ENCODE measurements at places on chromosomes 11 and 22.
A peak's percentile ranks its signal among the peaks of the same experiment; 100 is the strongest.

- DNase-seq: no peak
These were observed 7.9 kb upstream of the ALKBH8 start for GRCh38 chr11:107573438-107573837.

- DNase-seq: no peak
These were observed 15.9 kb downstream of the OR51B4 start for GRCh38 chr11:5285703-5286340.

DNA sequence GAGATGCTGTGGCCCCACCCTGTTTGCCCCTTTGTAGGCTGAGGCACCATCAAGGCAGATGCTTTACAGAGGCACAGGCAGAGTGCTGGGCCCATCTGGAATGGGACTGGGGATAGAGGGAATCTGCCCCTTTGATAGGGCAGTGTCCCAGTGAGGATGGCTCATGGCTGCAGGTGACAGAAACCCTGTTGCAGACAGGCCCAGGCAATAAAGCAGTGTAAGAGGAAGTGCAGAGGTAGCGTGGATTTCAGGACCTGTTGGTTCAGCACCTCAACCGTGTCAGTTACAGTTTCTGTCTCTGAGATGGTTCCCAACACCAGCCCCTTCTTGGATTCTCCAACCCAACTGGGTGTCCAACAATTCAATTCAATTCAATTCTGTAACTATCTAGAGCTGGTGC lies 25.1 kb downstream of the PRDM11 start:
- DNase-seq: no peak

- DNase-seq: no peak
These were observed at the start of gene OR6A2 for GRCh38 chr11:6799402-6799801. Gene OR6A2, minus strand, starts transcription at chr11:6799689. Its CDS starts 3,981 bp downstream, at chr11:6795708.

DNA sequence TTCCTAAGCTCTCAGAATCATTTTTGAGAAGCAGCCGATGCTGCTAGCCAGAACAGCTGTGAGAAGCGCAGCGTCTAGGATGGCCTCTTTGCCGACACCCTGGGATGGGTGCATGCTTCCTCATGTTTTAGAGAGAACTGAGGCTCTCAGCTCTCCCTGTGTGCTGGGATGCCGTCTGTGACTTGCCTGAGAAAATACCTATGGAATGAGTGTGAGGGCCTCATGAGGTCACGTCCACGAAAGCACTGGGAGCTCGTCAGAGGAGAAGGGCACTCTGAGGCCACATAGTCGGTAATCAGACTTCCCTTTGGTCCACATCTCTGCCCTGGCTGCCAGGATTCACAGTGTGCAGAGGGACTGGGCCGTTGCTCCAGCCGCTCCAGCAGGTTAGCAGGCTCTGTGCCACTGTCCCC lies 54.7 kb downstream of the MICAL3 start:
- no peak for DNase-seq

DNA sequence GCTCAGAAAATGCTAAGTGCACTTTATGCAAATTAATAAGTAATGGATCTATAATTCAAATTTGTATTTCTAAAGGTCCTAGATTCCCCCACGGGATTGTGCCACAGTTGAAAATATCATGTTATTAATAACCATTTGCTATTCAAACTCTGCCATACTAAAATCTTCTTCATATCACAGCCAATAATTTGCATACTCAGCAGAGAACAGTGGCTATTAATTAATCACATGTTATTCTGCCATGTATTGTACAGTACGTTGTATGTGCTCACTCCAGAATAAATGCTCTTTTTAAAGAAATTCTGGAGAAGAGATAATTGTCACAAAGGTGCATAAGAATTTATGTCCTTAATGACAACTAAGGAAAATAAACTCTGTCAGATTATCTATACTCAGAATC lies 184.9 kb upstream of the LUZP2 start:
- no peak for DNase-seq

- DNase-seq: no peak
These were observed 13.8 kb upstream of the TEF start for GRCh38 chr22:41367680-41368542.

GRCh38 chr22:23068096-23068831 lies 2.1 kb upstream of the GNAZ start:
- no peak for DNase-seq

GRCh38 chr11:45252134-45252856 lies 33.8 kb downstream of the SYT13 start:
- DNase-seq: peak; percentile 86

- peak; percentile 31 for DNase-seq
These were observed 121.3 kb downstream of the APOL5 start for GRCh38 chr22:35838855-35839576.

- no peak for DNase-seq
These were observed 68.2 kb upstream of the ANO3 start for GRCh38 chr11:26263769-26264168.

- peak; percentile 77 for DNase-seq
These were observed at the start of gene CDC42EP1 for GRCh38 chr22:37559901-37560607. Gene CDC42EP1, plus strand, starts transcription at chr22:37560480. Its CDS starts 5,870 bp downstream, at chr22:37566350.

- no peak for DNase-seq
These were observed 50.2 kb downstream of the GRM5 start for GRCh38 chr11:89015614-89016013.

DNA sequence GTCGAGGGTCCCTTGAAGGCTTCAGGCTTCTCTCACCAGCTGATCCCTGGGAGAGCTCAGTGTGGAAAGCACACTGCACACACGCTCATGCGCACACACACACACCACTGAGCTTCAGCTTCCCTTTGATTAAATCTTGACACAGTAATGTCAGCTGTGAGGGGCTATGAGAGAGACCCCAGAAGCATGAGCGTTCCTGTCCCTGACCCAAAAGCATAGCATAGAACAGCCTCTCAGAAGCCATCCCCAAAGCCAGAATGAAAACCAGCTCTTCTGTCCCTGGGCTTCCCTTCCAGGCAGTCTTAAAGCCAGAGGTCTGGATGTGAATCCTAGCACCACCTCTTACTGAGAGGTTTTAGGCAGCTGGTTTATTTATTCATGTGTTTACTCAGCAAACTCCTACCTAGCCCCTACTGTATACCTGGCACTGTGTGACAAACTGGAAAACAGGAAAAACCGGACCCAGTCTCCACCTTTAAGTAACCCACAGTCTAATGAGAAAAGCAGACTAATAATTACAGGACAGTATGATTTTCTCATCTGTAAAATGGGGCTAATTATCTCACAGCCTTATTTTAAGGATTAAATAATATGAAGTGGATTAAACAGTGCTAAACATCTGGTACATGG lies 15.9 kb downstream of the GALNT18 start:
- DNase-seq: no peak

- no peak for DNase-seq
These were observed 170.2 kb downstream of the BUD13 start for GRCh38 chr11:116602637-116602942.

DNA sequence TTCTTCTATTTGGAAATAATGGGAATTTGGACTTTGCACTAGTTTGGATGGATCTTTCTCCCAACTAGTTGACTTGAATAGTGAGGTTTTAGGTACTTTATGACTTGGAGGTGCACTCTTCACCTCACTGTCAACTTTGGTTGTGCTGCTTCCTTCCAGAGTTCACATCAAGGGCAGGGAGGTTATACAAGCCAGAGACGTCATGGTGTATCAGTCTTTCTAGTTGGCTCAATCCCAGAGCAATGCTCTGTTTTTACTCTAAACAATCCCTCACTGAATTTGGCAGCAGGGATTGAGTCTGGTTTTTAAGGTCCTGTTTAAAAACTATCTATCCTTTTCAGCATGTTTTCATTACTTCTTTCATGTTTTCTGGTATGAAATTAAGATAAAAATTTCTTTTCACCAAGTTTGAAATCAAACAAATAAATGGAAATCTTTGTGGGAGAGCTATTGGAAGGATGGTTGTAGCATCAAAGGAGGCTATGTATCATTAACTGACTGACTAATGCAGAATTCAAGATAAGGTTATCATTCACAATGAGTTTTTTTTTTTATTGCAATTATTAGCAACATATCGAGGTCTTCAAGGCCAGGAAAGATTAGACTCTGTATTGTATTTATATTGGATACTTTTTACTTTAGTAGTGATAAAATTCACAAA lies 28.0 kb upstream of the ZBED5 start:
- no peak for DNase-seq

- DNase-seq: no peak
These were observed 6.9 kb upstream of the C11orf96 start for GRCh38 chr11:43935424-43935979.
